ENCODE measurements at places on chromosomes 12 and 14.

DNA sequence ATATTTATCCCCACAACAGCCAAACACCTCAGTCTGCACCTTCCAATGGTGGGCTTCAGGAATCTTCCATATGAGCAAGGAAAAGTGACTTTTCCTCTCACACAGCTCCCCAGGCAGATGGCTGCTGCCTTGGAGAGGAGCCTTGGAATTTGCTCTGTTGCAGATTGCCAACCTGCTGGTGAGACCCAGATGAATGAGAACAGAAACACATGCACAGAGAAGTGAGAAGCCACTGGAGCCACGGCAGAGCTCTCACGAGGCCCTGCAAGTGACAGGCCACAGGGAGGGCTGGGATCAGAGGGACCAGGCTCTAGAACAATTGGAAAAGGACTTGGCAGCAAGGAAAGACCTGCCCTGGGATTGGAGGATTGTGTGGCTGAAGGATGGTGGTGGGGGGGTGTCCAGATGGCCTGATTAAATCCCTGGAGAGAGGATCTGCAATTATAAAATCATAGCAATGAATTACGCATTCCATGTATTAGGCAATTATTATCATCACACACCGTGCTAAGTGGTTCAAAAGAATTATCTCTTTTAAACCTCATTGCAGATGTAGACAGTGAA lies 84.9 kb upstream of the PWP1 start:
- no peak for DNase-seq

GRCh38 chr14:60204104-60204842 lies 39.1 kb upstream of the DHRS7 start:
- DNase-seq, result no peak

GRCh38 chr14:60884134-60884533 lies 96.7 kb downstream of the TRMT5 start:
- no peak for DNase-seq

DNA sequence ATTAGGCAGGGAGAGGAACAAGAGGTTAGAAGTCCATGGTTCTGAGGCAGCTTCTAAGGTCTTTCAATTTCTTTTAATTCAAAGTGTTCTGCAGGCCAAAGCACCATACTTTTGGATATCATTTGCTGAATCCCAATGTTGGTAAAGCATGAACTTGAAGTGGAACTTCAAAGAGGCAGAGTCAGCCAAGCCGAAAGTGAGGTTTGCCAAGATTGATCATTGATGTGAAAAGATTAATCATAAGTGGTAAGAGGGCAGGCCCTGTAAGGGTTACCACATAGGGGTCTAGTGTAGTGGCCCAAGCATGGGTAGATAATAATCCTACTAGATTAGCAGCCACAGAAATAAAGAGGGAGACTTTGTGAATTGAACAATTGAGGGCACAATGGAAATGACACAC lies 191.7 kb upstream of the DIO2 start:
- DNase-seq, result no peak

DNA sequence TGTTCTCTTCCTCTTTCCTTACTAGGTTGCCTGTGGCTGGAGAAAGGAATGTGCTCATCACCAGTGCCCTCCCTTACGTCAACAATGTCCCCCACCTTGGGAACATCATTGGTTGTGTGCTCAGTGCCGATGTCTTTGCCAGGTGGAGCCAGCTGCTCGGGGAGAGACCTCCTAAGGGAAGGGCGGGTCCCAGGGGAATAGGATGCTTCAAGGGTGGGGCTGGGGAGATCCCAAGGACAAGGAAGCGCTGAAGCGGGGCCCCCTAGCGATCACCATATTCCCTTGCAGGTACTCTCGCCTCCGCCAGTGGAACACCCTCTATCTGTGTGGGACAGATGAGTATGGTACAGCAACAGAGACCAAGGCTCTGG lies 10.2 kb downstream of the MARS1 start:
- no peak for DNase-seq

- no peak for DNase-seq
Observed at GRCh38 chr14:25001601-25002000, 48.3 kb downstream of the STXBP6 start.

- no peak for DNase-seq
Observed at GRCh38 chr12:112305951-112306350, 76.3 kb downstream of the HECTD4 start.

- no peak for DNase-seq
Observed at GRCh38 chr14:29311983-29312382, 545.4 kb downstream of the FOXG1 start.

- DNase-seq, result no peak
Observed at GRCh38 chr12:17371491-17372215, 718.3 kb downstream of the RERGL start.

DNA sequence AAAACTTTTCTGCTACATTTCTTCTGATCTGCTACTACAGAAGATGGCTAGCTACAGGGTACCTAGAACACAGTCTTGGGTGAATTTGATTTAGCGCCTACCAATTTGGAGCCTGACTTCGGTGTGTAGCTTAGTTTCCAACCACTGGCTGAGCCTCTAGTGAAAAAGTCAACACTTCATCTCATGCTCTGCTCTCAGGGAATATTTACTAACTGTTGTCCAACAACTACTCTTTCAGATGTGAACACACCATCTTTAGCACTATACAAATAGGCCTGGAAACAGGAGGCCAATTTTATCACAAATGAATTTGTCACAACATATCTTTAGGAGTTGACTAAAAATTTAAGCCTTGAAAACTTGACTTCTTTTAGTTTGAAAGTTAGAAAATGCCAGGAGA lies 167.9 kb downstream of the NELL2 start:
- no peak for DNase-seq

DNA sequence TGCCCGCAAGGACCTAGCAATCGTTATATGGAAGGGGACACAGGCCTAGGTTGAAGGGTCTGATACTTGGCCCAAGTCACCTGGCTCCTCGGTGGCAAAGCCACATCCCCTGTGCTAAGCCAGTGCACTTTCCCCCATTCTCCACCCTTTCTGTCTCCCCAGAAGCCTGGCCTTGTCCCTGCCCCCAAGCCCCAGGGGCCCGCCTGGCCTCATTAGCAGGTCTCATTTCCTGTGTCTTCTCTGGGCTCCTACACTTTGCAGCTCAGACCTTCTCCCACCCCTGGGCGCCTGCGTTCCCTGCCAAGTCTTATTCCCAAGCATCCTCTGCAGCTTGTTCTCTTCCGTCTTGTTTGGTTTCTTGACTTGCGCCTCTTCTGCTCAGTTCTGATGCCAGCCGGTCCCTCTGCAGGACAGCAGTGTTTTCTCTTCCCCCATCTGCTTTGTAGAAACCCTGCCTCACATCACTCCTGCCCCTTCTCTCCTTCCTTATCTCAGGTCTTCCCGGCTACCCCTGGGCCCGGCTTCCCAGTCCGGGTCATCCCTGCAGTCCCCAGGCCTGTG lies 66.7 kb downstream of the SLC24A4 start:
- no peak for DNase-seq

DNA sequence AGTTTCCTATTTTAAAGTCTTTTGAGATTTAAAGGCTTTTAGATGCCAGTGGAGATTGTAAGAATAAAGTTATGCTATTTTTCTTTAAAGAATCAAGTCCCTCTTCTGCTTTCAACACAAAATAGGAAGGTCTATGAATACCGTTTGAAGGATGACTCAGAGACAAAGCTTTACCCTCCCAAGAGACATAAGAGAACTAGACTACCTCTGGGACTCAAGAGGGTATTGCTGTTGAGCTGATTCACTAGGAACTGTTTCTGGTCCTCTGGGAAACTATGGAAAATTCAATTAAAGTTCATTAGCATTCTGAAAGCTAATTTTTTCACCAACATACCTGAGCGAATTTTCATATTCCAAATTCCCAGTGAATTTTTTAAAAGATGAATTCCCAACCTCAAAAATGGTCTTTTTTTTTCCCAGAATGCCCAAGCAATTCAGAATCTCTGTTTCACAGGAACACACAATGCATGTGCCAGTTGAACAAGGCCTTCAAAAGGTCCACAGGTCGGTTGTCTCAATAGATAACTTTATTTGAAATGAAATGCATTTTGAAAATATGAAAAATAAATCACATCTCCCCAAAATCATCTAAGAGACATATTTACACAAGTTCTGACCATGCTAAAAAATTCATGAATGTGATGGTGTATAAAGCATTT lies 6.5 kb downstream of the PHLDA1 start:
- DNase-seq, result no peak

DNA sequence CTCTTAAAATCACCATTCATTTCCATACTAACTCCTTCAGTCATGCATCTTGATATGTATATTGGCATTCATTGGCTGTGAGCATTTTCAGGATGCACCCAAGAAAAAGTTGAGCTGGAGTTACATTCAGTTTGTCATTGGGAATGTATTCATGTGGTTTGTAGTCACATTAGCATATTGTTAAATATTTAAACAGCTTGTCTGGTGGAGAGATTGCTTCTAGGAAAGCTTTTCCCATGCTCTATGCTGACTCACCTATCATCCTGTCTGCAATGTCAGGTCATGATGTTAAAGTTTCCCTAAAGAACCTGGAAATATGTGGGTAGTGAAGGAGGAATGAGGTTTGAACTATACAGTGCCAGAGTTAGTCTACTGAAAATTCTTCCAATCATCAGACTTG lies 583.6 kb downstream of the GALC start:
- DNase-seq, result no peak

DNA sequence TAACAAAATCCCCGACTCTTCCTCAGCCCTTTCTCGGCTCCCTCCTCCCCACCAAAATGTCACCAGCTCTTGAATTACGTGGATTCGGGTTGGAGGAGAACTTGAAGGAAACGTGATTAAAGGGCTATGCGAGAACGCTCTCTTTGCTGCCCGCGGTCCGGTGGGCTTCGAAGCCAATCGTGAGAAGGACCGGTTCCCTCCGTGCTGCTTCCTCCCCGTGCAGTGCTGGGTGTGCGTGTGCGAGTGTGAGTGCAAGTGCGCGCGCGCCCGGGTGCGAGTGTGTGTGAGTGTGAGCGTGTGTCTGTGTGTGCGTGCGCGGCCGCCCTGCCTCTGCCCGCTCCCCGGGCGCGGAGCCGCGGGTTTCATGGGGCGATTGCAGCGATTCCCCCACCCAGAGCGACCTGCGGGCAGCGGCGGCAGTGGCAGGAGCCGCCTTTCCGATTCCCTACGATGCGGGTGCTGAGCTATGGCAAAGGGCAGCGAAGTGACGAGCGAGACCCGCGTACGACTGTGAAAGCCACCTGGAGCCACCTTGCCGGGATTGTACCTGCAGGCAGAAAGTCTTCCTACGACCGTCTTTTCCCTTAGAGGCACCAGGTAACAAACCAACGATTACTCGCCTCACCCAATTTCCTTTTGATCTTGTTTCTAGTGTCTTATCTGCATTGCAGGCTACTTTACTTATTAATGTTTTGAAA lies 1.4 kb downstream of the LRFN5 start:
- no peak for DNase-seq

DNA sequence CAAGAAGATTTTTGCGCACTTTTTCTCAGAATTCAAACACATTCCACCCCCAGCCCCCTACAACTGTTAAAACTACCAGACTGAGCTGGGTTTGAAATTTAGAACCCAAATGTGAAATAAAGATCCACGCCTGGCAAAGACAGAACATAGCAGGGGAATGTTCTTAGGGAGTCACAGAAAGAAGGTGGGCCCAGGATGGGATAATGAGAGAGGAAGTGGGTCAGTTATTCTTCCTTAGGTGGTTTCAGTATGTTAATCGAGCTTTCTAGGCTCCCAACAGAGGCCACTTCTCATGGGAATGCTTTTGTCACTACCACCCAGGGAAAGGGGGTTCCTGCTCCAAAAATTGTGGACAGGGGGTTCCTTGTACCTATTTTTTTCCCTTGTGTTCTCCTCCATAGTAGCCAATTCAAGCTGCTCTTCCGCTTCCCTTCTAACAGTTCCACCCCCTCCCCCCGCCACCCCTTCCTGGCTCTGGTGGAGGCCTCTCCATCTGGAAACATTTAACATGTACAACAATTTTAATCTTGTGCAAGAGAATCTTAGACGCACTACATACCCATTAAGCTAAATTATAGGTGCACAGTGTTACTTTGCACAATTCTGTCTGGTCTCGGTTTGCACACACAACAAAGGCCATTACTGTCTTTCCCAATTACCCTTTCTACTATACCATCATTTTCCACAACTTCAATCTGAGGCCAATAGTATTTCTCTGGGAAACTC lies 218.1 kb downstream of the MON2 start:
- DNase-seq, result no peak

- no peak for DNase-seq
Observed at GRCh38 chr12:91261820-91262676, 79.4 kb upstream of the DCN start.

All from stimulated activated effector memory CD8-positive, alpha-beta T cell treated with anti-CD3 and anti-CD28 coated beads, Interleukin-12 subunit alpha, Interleukin-12 subunit beta, amount 100 ng/mL, for 72 hours (primary cell).